CD14-positive monocyte (primary cell): ENCODE measurements at places on chromosomes 4 and X. TPM values are rescaled to one million over a fixed set of nuclear protein-coding genes. Genes with fewer than 3 reads are reported as not detected.

CXCR3 gene
- polyA plus RNA-seq, result 0.14 TPM

DNA sequence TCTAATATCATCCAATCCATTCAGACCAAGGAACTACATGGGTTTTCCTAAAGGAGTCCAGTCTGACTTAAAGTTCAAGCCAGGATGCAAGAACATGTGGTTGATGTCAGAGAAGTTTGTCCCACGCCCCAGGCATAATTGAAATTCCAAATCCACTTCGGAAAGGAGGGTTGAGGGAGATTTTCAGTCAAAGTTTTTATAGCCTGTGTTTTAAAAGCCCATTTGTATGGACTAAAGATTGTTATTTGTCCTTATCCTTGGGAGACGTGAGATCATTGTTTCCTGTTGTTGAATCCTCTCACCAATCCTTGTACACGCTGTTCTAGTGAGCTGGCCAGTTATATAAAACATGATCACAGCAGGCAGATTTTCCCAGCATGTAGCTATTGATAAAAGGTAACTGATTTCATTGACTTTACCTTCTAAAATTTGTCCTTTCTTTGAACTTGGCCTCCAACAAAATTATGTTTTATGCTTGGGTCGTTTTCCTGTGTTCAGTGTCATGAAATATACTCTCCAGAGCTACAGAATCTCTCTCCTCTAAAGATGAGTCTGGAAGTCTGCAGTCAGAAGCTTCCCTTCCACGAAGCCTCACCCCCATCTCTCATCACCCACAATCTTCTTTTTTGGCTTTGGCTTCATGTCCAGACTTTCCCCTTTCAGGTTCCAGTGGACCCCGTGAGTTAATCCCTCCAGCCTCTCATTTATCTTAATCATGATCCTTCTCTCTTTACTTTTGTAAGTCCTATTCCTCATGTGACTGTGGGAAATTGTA, 92.9 kb downstream of the ATP10D start:
- no peak for DNase-seq

- no peak for DNase-seq
Observed at GRCh38 chr4:123892368-123892976, 495.9 kb downstream of the SPRY1 start.

DNA sequence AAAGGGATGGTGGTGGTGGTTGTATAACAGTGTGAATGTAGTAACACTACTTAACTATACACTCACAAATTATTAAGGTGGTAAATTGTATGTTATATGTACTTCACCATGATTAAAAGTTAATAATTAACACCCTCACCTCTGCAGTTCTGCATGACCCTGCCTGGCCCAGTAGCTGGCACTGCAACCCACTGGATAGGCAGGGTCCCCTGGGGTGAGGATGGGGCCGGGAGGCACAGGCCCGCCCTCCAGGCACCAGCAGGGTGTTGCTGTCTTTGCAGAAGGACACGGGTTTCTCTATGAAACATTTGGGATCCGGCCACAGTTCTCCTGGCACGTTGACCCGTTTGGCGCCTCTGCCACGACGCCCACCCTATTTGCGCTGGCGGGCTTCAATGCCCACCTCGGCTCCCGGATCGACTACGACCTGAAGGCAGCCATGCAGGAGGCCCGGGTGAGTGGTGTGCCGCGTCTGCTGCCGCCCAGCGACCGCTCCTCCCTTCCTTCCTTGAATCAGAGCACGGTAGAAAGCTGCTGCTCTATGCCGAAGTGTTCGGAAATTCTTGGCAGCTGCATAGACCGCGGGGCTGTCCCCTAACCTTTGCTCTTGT, 11.8 kb downstream of the MAN2B2 start:
- DNase-seq, result no peak

DNA sequence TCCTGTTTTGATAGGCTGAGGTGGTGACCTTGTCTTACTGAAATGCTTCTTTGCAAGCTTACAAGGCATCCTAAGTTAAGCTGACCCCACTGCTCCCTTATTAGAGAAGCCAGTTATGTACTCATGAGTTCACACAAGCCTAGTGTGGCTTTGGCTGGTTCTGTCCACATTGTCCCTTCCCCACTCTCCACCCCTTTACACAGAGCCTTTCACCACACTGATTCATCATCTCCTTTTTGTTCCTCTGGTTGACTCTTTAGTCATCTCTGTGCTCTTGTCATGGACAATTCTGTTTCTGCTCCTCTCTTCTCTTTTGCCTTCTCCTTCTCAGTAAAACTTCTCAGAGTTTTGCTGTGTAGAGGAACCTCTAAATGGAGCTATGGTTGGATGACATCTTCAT, 4.9 kb downstream of the CHRNA9 start:
- peak; percentile 12 for DNase-seq

- DNase-seq, result no peak
Observed at GRCh38 chr4:40482985-40483647, 146.5 kb downstream of the RBM47 start.

GRCh38 chr4:157204634-157205244, 15.8 kb upstream of the GRIA2 start:
- peak; percentile 5 for DNase-seq

- no peak for DNase-seq
Observed at GRCh38 chrX:108298165-108298602, 140.0 kb downstream of the COL4A6 start.

GRCh38 chr4:138775890-138776289, 239.7 kb upstream of the NOCT start:
- DNase-seq, result peak; percentile 61

GRCh38 chrX:2325076-2325784, 175.5 kb downstream of the DHRSX start:
- peak; percentile 68 for DNase-seq
